ENCODE measurements at places on chromosomes 6 and 20.

DNA sequence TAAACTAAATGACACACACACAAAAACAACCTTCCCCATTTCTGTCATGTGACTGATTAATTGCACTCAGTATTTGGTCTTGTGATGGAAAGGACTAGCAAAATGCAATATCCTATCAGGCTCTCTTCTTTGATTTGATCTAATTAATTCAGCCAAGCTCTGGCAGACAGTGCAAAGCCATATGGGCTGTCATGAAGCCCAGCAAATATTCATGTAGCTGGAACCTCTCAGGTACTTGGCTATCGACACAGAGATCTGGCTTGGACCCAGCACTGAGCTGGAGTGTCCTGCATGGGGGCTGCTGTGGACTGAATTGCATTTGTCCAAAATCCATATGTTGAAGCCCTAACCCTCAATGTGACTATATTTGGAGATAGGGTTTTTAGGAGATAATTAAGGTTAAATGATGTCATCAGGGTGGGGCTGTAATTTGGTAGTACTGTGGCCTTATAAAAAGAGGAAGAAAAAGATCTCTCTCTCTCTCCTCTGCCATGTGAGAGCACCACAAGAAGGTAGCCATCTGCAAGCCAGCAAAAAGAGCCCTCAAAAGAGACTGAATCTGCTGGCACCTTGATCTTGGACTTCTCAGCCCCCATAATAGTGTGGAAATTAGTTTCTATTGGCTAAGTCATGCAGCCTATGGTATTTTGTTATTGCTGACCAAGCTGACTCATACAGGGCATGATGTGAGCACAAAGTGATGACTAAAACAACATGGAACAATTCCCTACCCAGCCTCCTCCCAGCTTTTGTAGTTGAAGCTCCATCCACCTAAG lies 77.1 kb downstream of the STMND1 start:
- no peak for DNase-seq

- no peak for DNase-seq
Observed at GRCh38 chr6:151213352-151213751, 26.4 kb upstream of the AKAP12 start.

- no peak for DNase-seq
Observed at GRCh38 chr6:70956451-70957283, at the start of gene B3GAT2. Gene B3GAT2, minus strand, starts transcription at chr6:70957060. Its CDS starts 631 bp downstream, at chr6:70956429.

GRCh38 chr6:154457046-154457713 lies 53.3 kb downstream of the CNKSR3 start:
- no peak for DNase-seq

DNA sequence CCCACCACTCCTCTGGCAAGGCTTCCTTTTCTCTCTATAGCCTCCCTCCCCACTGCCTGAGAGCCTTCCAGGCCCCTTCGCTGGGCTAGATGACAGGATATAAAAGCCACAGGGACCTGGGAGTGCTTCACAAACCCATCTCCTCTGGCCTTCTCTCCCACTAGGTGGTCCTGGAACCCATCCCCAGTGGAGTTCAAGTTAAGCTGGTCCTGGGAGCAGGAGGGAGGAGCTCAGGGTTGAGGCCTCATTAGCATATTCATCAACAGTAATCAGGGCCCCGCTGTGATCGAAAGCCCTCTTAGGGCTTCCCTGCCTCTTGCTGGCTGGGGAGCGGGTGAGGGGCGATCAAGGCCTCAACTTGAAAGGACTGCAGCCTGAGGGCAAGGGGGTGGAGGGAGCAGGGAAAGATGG lies 9.1 kb downstream of the EBF4 start:
- no peak for DNase-seq

Data from stimulated activated CD4-positive, alpha-beta T cell treated with anti-CD3 and anti-CD28 coated beads, Interleukin-1b, Interleukin-23, amount 100 ng/mL, for 1 hour (primary cell).